ENCODE measurements at places on chromosomes 11 and 22.
A peak's percentile ranks its signal among the peaks of the same experiment; 100 is the strongest.

GRCh38 chr11:9739123-9739900 lies 75.4 kb downstream of the SWAP70 start:
- no peak for DNase-seq

DNA sequence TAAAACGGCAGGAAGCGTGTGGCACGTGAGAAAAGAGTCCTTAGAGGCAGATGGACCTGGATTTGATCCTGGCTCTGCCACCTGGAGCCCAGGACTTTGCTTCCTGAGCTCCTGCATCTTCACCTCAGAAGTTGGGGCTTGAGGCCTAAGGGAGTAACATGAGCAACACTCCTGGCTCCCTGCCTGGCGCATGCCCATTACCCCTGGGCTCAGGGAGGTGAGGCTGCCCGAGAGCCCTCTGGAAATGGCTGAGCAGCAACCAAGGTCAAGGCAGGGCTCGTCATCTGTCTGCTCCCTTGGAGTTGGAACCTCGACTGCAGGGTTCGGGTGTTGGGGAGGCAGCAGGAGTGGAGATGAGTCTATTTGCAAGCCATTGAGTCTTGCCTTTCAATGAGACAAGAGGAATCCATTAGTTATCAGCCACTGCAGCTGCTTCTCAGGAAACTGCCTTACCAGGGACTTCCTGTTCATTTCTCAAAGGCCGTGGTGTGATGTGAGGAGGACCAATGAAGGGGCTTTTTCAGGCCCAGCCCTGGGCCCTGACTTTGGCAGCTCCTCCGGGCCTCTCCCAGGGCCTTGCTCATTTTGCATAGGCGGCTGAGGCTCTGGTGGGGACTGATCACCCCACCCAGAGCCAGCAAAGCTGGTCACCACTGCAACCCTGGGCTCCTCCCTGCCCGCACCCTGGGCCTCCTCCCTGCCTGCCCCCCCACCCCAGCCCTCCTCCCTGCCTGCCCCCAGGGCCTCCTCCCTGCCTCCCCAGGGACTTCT lies 6.4 kb downstream of the FADS2 start:
- no peak for DNase-seq

GRCh38 chr11:102914238-102915043 lies 39.7 kb upstream of the MMP12 start:
- no peak for DNase-seq

DNA sequence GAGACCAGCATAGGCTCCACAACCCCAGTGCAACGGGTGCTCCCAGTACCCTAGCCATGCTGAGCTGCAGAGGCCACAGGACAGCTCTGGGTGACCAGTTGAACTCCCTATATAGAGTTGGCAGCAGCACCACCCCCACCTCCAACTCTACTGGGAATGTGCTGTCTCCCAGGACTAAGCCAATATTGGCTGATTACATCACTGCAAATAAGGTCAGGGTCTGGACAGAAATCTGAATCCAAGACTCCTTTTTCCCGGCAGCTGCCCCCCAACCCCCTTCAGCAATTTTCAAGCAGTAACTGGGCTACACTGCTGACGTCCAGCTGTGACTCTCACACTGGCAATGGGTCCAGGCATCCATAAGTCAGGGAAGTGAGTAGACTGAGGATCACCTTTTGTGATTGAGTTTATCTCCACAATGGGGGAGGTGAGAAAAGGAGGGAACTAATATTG lies at the start of gene HPX:
Gene HPX, minus strand, starts transcription at position 82 of the 453 bp plus-strand sequence. Its CDS starts 24 bp downstream, at position 58.
- DNase-seq = no peak

DNA sequence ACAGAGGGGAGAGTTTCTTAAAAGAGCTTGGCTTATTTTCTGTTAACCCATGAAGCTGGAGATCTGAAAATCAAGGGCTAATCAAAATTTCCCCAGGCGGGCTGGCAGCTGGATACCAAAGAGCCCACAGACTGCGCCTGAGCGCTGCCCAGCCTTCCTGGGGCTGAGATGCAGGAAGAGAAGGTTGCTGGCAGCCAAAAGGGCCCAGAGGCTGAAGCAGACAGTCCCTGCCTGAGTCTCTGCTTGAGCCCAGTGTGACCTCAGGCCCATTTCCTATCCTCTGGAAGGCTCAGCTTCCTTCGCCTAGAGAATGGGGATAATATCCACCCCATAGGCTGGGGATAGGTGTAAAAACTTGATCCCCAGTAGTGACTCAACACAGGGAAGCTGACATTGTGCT lies 49.1 kb downstream of the ARRB1 start:
- DNase-seq = no peak

DNA sequence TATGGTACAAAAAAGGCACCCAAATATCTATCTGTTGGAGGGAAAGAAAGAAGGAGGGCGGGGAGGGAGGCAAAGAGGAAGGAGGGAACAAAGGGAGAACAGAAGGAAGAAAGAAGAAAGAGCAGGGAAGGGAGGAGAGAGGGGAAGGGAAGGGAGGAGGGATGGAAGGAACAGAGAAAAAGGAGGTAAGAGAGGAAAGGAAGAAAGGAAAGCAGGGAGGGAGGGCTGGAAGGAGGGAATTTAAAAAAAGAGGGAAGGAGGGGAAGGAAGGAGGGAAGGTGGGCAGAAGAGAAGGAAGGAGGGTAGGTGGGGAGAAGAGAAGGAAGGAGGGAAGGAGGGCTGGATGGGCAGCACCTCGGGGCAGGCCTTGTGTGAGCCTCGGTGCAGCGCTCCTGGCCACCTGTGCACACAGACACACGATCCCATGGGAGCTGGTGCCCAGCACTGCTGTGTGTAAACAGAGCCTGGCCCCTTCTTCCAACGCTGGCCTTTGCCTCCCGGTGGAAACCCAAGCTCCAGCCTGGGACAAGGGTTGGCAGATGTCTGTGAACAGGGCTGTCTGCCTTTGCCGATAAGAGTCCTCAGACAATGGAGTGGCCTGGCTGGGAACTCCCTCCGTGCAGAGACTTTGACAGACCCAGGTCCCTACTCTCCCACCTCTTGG lies 23.2 kb downstream of the SMIM38 start:
- no peak for DNase-seq

DNA sequence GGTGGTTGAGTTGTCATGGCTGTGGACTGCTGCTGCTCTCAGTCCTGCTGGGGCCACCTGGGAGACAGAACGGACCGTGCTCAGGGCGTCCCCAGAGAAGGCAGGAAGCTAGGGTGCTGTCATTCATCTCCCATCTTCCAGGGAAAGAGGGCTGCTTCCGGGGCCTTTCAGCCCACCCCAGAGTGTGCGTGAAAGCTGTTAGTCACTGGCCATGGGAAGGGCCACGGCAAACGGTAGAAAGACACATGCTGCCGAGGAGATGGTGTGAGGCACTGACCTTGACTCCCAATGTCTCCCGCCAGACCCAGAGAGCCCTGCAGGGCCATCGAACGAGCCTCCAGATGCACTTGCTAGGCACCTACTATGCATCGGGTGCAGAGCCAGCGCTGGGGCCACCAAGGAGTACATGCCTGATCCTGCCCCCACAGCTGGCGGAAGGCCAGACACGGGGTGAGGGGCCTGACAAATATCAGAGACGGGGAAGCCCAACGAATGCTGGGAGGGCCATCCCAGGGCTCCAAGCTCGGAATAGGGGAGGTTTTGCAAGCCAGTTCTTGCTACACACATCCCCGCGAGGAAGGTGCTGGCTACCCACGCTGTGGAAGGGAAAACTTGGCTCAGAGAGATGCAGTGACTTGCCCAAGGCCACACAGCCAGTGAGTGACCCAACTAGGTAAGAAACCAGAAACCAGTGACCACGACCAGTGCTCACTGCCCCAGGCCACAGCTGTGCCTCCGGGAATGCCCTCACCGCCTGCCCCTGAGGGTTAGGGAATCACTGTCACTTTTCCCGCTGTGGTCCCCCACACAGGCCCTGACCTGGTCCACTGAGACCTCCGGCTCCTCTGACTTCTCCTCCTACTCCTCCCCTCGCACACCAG lies 10.1 kb downstream of the RAC2 start:
- no peak for DNase-seq

DNA sequence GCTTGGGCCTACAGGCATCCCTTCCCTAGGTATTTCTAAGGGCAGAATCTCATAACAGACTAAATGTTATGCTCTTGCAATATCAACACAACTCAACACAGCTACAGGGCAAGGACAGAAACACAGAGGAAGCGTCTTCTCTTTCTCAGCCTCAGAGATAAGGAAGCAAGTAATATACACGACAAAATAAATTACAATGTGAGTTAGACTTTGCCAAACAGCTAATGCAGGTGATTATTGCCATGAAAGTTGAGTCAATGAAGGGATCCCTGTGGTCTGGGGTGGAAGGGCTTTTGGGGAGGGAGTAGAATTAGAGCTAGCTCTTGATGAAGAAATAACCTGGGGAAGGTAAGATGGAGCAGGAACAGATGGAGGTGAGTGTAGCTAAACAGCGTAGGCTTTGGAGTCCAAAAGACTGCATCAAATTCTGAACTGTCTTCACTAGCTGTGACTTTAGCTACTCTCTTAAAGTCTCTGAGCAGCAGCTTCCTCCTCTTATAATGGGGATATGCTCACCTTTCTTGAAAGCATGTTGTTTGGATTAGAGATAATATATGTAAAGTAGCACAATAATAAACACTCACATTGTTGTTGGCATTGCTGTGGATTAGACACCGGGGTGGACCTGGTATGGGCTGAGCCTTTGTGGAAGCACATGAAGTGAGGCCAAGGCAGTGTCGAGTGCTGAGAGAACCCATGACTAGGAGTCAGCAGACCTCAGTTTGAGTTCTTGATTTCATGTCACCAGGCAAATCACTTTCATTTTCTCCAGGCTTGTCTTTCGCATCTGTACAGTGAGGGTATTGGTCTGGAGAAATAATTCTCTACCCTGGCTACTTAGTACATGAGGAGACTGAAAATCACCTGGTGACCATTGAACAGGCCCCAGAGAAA lies 41.0 kb upstream of the AQP11 start:
- no peak for DNase-seq

- no peak for DNase-seq
These were observed 46.6 kb downstream of the GGTLC2 start for GRCh38 chr22:22691055-22691454.

DNA sequence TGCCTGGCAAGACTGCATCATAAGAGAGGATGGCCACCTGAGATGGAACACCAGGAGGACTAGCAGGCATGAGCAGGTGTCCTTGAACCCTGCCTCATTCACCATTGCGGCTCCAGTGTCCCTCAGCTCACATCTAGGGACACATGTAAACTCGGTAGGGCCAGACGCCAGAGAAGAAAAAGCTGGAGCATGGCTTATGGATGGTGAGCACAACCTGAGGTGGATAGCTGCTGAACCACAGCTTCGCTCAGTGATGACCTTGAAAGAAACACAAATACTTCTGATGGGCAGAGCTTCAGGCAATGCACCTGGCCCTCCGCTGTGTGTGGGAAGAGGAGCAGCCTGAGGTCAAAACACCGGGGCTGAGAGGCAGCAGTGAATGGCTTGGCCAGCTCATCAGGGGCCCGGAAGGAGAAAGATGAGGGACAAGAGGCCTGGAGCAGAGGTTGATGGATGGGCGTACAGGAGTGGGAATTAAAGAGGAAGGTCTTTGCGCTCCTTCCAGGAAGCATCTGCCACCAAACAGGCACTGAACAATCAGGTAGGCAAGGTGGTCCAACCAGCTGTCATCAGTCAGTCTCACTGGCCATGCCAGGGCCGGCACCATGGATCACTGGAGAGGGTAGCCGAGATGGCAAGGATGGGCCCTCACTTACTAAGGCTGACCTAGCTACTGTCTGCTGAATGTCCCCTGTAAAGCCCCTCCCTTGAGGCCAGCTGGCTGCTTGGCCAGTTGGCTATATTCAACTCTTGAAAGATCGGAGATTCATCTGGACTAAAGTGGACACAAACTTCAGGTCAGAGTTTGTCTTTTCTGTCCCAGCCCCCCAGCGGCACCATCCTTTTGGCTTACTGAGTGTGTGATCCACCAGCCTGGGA lies 89.7 kb downstream of the MYEOV start:
- no peak for DNase-seq

- DNase-seq = no peak
These were observed 444.4 kb downstream of the DLG2 start for GRCh38 chr11:85182441-85183387.

GRCh38 chr22:23565305-23565914 lies 14.7 kb downstream of the IGLL1 start:
- no peak for DNase-seq

DNA sequence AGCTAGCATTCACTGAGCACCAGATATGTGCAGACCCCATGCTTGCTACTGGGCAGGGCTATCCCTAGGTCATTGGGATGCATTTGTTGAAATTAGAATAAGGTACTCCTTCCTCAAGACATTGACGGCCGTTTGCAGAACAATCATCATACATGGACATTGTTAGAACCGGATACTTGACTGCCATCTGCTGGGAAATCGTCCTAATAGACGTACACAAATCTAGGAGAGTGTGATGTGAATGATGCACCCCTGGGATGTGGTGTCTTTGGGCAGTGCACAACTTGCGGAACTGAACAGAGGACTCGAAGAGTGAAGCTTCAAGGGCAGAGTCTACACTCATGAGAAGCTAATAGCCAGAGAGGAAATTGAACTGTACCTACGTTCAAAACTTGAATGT lies 35.9 kb downstream of the MYO18B start:
- DNase-seq = no peak

DNA sequence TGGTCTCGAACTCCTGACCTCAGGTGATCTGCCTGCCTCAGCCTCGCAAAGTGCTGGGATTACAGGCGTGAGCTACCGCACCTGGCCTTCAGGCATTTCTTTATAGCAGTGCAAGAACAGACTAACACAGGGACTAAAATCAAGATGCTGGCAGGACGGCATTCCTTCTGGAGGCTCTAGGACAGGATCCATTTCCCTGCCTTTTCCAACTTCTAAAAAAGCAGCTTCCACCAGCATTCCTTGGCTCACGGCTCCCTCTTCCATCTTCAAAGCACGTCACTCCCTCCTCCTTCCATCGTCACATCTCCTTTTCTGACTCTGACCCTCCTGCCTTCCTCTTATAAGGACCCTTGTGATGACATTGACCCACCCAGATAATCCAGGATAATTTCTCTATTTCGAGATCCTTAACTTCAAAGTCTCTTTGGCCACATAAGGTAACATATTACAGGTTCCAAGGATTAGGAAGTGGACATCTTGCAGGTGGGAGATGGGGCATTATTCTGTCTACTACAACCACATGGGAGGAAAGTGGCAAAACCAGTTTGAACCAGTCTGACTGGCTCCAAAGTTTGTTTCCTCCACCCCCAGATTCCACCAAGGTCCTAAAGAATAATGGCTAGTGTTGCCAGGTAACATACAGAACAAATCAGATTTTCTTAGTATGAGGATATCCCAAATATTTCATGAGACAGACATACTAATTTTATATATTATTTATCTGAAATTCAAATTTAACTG lies 172.5 kb downstream of the MN1 start:
- no peak for DNase-seq

GRCh38 chr11:35313066-35313759 lies 106.1 kb downstream of the SLC1A2 start:
- DNase-seq = no peak

- DNase-seq = no peak
These were observed 11.6 kb downstream of the LARGE2 start for GRCh38 chr11:45933846-45934579.

- no peak for DNase-seq
These were observed 36.5 kb upstream of the SLC22A24 start for GRCh38 chr11:63180536-63180935.

GRCh38 chr22:20550851-20551744 lies 43.7 kb downstream of the MED15 start:
- peak; percentile 72 for DNase-seq
